ENCODE measurements at places on chromosomes 7 and 10.

DNA sequence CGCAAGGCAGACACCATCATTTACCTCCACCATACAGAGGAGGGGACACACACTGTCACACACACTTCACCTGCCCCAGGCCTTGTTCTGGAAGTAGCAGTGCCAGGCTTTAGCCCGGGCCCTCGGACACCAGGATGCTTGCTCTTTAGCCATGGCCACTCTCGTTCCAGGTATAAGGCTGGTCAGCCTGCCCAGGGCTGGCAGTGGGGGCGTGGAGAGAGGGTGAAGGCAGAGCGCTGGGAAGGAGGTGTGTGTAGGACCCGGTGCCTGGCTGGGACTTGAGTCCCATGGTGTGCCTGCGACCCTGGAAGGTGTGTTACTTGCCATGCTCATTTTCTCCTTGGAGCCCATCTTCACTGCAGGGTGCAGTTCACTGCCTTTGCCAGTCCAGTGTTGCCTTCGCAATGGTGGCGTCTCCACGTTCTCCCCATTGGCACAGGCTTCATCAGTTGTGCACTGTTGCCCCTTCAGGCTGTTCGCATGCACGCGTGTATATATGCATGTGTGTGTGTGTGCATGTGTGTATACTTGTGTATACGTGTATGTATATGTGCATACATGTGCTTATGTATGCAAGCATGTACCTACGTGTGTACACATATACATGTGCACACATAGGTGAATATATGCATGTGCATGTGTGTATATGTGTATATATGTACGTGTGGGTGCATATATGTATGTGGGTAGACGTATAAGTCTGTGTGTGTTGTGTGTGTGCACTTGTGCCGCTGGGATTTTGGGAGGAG lies 153.4 kb downstream of the CAMK1D start:
- DNase-seq, result peak; percentile 74

GRCh38 chr7:155317114-155317434 lies 19.4 kb downstream of the INSIG1 start:
- no peak for DNase-seq

DNA sequence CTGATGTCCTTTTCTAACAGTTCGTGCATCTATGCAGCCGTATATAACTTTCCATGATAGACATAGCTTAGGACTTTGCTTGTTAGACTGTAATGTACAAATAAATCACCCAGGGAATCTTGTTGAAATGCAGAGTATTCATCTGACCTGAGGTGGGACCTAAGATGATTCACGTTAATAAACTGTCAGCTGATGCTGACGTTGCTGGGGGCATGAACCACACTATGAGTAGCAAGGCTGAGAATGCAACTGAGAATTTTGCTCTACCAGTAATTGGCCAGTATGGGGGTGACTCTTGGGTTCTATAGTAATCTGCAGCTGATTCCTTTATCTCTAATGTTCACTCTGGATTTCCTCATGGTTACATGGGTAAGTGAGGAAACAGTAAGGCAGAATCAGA lies 130.1 kb upstream of the MALRD1 start:
- no peak for DNase-seq

GRCh38 chr10:32149252-32149955 lies 93.2 kb upstream of the KIF5B start:
- DNase-seq, result no peak

DNA sequence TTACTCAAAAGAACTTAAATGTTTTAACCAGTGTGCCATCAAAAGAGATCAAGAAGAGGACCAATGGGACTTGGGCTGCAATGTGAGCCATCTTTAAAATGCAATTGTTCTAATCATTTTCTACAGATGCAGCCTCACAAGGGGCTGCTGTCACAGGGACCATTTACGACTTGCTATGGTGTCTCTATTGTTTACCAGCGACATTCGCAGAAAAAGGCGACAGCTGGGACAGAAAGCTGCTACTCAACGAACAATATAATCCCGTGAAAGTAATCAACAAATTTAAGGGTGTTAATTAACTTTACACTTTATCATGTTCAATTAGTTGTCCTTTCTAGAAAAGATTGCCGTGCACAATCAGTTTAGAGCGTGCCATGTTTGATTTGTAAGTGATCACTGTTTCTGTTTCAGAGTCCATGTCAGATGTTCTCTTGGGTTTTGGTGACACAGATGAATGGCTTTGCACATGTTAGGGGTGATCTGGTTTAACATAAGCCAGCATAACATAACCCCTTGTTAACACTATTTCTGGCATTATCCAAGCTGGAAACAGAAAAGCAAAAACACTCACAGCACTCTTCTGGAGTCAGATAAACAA lies 110.8 kb downstream of the HIBADH start:
- no peak for DNase-seq

- no peak for DNase-seq
Observed at GRCh38 chr10:43170491-43170890, 32.2 kb downstream of the CSGALNACT2 start.

- DNase-seq, result no peak
Observed at GRCh38 chr10:128484041-128484440, 357.8 kb upstream of the MKI67 start.

GRCh38 chr10:128466831-128467371 lies 340.7 kb upstream of the MKI67 start:
- DNase-seq, result peak; percentile 73

DNA sequence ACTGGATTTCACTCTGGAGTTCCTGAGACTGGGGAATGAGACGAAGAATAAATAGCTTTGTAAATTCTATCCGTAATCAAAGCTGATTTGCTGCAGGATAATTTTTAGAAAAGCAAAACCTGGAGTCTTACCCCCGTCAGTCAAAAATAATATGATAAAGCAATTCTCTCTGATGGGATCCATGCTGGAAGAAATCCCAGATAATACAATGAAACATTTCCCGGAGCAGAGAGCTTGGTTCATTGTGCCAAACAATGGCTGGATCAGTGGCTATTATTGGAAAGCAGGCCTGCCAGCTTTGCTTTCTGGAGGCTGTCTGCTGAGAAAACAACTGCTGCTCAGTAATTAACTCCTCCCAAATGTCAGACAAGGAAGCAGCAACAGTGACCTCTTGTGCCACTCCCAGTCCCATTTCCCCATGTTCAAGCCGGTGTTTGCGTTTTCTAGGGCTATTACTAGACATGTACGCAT lies 609.4 kb upstream of the PCDH15 start:
- no peak for DNase-seq

DNA sequence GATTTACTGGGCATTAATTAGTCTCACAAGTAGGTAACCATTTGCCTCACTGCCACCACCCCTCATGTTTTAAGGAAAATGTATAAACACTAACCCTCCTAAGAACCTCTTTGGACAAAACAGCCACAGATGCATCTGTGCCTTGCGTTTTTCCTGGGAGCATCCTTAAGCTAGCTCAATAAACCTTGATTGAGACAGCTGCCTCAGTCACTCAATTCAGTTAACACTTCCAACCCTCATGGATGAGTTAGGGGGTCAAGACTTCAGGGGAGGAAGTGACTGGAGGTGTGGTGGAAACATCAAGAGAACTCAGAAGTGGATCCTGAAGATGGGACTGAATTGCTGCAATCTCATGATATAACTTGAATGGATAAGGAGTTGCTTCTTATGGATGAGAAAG lies 31.5 kb downstream of the CUL2 start:
- DNase-seq, result no peak

DNA sequence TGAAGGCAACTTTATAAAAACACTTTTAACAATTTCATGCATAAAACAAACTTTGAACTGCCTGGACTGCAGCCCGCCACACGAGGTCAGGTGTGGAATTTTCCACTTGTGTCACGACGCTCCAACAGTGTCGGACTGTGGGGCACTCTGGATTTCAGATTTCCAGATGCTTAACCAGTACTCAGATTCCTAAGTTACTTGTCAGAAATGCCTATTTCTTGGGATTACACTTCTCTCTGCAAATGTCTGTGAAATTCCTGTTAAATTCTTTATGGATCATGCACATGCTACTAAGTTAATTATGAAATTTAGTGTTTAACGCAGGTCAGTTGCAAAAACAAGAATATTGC lies 473 bp upstream of the GPER1 start:
- no peak for DNase-seq

DNA sequence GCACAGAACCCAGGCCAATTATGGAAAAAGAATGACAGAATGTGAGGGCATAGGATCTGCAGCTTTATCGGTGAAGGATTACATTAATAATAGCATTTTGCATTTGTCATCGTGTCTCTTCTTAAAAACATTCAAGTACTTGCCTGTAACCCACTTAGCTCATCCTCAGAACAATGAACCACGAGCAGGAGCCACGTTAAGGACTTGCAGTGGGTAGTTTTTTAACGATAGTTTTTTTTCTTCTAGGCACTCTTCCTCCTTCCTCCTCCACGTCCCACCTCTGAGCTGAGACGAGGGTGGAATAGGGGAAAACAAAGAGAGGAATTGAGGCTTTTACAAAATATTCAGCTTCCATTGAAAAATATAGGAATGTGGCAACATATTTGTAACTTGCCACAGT lies 27.1 kb downstream of the CDHR3 start:
- DNase-seq, result peak; percentile 30

GRCh38 chr7:89908736-89909135 lies 245.5 kb upstream of the STEAP1 start:
- no peak for DNase-seq

DNA sequence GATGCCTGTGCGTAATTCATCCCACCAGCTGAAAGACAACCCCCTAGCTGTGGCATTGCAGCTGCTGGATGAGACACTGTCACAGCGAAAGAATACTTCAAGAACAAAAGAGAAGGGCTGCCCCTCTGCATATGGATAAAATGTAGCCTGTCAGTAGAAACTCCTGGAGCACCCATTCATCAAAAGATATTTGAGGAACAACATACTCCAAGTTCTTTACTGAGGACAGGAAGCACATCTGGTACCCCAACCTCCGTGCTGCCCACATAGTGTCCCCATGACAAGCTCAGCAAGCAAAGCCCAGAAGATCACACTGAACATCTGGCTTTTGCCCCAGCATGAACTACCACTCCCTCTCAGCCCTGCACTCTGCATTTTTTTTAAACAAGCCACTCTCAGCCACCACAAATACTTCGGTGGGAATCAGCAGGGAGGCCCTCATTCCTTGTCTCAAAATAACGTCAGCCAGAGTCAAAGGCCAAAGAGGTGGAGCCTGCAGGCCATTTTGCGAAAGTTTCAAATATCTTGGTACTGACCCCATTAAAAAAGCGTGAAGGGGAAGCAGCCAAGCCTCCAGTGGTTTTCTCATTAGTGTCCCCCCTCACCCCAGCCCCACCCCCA lies 1.7 kb downstream of the CREB3L2 start:
- no peak for DNase-seq

GRCh38 chr10:52213321-52213752 lies 100.7 kb upstream of the DKK1 start:
- no peak for DNase-seq

DNA sequence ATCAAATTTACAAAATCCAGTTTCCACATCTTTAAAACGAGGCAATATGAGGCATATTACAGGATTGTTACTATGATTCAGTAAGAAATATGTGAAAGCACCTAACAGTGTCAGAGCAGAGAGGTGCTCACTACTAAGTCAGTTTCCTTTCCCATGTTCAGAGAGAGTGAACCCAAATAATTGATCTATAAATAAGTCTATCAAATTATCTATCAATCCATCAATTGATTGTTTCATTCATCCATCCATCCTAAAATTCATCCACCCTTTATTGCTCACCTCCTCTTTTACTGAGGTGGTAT lies 340.8 kb downstream of the SUGCT start:
- DNase-seq, result no peak

DNA sequence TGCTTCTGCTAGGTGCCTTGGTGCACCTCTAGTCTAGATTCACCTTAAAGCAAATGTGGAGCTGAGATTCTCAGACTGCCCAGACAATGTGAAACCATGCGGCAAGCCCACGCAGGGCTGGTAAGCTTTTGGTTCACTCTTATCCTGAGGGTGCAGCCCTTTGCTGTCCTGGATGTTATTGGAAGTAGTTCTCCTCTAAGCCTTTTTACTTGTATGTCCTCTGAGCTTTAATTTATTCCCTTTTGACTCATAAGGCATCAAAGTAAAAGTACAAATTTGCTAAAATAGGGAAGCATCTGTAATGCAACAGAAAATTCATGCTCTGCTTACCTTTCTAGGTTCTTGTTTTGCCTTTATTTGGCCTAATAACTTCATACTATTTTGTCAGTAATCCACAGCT lies 186.8 kb downstream of the MACC1 start:
- no peak for DNase-seq

GRCh38 chr10:86252556-86252955 lies 114.0 kb downstream of the GRID1 start:
- peak; percentile 14 for DNase-seq

- no peak for DNase-seq
Observed at GRCh38 chr7:87850836-87851593, 25.1 kb downstream of the SLC25A40 start.

DNA sequence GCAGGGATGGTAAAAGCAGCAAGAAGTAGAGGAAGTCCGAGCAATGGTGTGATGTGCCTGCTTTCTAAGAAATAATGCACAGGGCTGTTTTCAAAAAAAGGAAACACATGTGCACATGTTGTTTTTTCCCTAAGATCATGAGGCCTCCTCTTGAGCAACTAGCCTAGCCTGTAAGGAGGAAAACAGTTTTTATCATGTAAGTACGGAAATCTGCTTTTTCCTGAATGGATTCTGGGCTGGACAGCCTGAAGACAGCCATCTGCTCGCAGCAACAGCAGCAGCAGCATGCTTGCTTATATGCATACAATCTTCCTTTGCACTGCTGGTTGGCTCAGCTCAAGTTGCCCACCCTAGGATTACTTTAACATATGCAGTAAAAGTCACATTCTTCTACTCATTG lies 87.1 kb downstream of the HIBADH start:
- DNase-seq, result no peak

DNA sequence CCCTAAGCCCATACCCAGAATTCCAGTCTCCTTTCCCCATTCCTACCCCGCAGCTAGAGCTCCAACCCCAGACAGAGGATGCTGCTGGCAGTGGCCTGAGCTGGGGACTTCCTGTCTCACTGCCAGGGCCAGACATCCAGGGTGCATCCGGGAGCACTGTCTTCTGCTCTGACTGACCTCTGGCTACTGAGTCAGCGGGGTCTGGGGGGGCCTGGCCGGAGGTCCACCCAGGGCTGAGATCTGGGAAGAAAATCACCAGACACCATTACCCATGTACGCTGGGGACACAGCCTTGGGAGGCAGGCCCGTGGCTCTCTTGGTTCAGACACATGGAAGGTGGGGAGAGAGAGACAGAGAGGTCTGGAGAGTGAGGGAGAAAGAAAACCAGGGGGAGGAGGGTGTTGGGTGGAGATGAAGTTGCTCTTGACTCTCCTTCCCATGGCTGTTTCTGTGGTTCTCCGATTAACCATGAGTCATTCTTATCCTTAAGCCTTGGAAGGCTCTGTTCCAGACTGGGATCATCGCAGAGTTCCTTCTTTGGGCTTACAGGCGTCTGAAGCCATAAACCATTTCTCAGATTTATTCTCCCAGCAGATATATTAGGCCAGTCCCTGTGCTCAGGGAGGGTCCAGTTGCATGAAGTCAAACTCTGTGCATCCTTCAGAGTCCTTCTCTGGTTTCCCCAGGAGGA lies 23.6 kb downstream of the TSPAN15 start:
- DNase-seq, result no peak

GRCh38 chr10:13593535-13593934 lies 6.8 kb downstream of the PRPF18 start:
- DNase-seq, result no peak

All from mesenteric fat pad (tissue), 1 donor.